CD4-positive, alpha-beta T cell treated with Interleukin-15 for 1 hour (primary cell): ENCODE measurements at places on chromosomes 12 and 14.

DNA sequence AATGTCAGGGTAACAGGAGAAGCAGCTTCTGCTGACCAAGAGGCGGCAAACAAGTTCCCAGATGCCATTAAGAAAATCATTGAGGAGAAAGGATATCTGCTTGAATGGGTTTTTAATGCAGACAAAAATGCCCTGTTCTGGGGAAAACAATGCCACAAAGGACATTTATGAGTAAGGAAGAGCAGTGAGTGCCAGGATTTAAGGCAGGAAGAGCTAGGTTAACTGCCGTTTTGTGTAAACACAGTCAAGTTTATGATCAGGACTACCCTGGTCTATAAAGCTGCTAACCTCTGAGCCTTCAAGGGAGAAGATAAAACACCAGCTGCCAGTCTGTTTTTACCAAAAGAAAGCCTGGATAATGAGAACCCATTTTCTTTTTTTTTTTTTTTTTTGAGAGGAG lies 8.5 kb downstream of the MAPKAPK5 start:
- DNase-seq: no peak

GRCh38 chr14:101206556-101206955 lies 303.0 kb upstream of the RTL1 start:
- DNase-seq: no peak

DNA sequence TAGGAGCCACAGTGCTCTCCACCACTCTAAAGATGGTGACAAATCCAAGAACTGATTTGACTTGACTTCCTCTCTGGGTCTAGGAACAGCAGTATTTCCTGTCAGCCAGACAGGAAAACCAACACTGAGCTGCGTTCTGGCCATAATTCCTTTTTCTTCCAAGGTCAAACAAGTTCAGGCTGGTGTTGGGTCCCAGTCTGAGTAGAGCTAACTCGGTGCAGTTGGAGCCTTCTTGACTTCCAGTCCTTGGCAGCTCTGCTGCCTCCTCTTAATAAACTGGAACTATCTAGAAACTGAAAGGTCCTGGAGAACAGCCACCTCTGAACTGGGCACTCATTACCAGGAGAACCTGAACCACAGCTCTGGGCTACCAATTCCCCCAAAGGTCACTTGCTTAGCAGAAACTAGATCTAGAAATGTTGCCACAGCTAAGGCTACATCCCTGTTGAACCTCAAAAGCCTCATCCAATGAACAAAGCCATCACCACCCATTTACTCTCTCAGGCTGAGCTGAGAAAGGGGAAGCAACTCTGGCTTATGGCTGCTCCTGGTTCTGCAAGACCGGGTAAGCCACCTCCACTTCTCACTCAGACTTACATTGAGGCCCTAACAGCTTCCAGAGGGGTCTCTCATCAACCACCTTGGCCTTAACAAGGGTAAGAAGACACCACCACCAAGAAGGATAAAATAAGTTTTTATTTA lies 27.7 kb downstream of the MAX start:
- DNase-seq: peak; percentile 30

- no peak for DNase-seq
Observed at GRCh38 chr14:64939817-64940190, 2.7 kb downstream of the GPX2 start.

- no peak for DNase-seq
Observed at GRCh38 chr14:32189811-32190210, 12.0 kb upstream of the RNU6-7 start.

- DNase-seq: no peak
Observed at GRCh38 chr12:52307836-52308805, 13.1 kb downstream of the KRT83 start.

GRCh38 chr12:15364221-15365160 lies 42.2 kb downstream of the PTPRO start:
- no peak for DNase-seq

DNA sequence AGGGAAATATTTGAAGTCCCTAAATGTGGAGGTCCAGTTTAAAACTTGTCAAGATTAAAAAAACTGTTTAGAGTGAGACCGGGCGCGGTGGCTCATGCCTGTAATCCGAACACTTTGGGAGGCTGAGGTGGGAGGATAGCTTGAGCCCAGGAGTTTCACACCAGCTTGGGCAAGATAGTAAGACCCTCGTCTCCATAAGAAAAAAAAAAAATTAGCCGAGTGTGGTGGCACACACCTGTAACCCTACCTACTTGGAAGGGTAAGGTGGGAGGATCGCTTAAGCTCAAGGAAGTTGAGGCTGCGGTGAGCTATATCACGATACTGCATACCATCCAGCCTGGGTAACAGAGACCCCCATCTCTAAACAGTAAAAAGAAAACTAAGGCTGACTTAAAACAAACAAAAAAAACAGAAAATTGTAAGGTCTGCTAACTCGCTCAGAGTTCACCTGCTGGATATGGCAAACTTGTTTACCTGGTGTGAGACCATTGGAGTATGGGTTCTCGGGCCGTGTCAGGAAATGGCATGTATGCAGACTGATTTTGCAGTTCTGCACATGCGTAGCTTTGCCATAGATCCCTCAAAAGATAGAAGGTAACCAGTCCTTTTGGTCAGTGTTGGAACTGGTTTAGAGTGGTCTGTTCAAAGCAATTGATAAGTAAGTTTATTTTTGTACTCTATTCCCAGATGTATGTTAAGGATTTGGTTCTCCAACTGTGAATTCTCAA lies 2.1 kb downstream of the RNF10 start:
- DNase-seq: peak; percentile 29

GRCh38 chr12:45789025-45789424 lies 59.5 kb downstream of the ARID2 start:
- no peak for DNase-seq

DNA sequence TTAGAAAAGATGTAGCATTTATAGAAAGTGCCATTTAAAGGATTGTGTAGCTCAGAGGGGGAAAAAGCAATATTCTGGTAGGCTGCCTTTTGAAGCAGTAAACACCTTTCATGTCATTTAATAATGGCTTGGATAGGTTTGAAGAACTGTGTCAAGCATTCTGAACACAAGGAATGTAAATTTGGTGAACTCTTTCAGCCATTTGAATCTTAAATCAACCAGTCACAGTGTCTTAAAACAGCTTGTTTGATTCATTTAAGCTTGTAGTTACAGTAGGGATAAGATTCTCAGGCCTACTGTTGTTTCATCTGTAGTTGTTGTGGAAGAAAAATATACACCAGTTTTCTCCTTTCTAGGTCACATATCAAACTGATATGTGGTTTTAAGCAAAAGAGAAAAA lies 299.4 kb upstream of the NOVA1 start:
- DNase-seq: no peak

GRCh38 chr14:74469548-74470518 lies 23.3 kb downstream of the NPC2 start:
- DNase-seq: no peak

- DNase-seq: no peak
Observed at GRCh38 chr12:101414533-101415119, 7.1 kb upstream of the ARL1 start.

DNA sequence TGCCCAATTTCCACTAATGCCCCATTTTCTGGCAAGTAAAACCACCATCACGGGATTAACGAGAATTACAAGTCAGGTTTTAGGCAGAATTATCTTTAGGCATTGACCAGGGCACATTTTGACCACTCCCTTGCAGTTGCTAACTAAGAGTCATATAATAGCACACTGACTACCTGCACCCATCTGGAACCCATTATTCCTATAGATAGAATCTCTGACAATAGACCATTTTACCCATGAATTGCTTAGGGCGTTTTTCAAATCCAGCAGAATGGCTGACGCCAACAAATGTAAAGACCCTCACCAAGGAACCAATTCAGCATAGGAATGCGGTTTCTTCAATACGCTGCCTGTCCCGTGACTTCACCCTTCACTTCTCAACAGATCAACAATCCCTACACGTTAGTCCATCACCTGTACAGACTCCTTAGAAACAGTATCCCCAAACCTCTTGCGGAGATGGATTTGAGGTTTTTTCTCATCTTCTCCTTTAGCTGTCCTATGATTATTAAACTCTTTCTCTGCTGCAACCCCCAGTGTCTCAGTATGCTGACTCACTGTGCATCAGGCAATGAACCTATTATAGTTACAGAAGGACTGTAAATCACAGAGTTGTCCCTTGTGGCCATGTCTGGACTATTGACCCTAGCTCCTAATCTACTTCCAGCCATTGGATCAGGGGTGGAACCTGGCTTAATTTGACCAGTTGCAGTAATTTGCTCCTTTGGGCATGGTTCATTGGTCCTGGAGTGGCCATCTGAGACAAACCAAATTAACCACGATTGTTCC lies 177.3 kb upstream of the PLXNC1 start:
- DNase-seq: no peak

DNA sequence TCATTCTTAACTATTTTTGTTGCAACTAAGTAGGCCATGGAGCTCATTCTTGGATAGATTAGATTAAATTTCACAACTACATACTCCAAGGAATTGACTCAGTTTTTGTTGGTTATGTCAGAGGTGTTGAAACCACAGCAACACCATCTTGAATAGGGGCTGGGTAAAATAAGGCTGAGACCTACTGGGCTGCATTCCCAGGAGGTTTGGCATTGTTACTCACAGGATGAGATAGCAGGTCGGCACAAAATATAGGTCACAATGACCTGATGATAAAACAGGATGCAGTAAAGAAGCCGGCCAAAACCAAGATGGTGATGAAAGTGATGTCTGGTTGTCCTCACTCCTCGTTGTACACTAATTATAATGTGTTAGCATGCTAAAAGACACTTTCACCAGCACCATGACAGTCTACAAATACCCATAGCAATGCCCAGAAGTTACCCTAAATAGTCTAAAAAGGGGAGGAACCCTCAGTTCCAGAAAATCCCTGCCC lies 20.9 kb downstream of the DMAC2L start:
- DNase-seq: no peak

DNA sequence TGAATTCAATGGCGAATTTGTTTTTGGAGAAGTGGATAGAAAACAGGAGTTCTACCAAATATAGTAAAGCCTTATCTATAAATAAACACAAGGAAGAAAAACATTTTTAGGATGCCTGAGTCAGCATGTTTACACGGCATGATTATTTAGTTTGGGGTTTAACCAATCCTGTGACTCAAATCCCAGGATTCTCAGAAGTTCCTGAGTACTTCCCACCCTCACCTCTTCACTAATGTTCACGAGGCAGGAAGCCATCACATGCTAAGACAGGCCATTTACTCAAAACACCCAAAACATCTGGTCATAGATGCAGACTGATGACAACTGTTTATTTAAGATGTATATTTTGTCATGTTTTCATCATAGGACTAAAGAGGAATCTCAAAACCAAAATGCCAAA lies 3.4 kb upstream of the GLRX5 start:
- no peak for DNase-seq
